IMR-90 (cell line): ENCODE measurements at places on chromosomes 5 and 9. TPM values are rescaled to one million over a fixed set of nuclear protein-coding genes. Genes with fewer than 3 reads are reported as not detected.
A peak's percentile ranks its signal among the peaks of the same experiment; 100 is the strongest.

DNA sequence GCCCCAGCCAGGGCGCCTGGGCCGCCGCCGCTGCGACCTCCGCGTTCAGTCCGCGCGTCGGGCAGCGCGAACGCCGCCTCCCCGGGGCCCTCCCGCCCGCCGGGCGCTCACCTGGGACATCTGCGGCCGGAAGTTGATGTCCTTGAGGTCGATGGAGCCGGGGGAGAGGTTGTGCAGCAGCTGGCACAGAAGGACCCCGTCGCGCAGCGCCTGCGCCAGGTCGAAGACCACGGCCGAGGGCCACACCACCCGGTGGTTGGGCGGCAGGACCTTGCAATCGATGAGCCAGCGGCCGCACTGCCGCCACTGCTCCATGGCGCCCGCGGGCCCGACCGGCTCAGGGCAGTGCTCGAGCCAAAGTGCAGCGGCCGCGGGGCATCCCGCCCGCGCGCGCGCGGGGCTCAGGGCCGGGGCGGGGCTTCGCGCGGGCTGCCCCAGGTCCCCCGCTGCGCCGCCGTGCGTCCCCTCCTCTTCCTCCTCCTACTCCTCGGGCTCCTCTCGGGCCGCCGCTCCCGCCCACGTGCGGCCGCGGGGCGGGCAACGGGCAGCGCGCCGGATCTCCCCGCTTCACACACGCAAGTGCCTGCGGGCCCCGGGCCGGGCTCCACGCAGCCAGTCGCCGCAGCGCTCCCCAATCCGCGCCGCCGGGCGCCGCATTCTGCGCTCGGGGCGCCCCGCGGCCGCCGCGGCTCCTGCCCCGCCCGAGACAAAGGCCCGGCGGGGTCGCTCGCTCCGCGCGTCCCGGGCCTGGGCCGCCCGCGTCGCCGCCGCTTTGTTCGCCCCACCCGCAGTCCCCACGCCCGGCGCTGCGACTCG lies at the start of gene VAV2:
VAV2 (minus strand) TSS at position 361 of the 816 bp plus-strand sequence; CDS start at position 315, 46 bp downstream.
- DNase-seq: peak; percentile 45

GZMA gene
- not detected in 2 replicates for total RNA-seq

DNA sequence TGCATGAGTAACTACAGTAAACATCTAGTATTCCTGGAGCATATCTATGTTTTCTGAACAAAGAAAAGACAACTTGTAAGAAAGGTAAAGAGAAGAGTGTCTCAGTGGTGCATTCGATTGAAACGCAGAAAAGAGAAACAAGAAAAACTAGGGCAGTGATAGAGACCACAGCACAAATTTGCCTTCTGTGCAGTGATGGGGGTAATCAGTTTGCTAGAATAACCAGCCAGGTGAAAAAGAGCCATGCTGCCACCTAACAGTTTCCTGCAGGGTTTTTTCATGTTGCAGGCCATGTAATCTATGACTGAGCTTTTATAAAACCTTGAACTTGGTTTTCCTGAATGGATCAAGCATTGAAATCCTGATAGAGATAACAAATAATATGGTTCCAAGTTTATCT lies 198.4 kb upstream of the MEF2C start:
- no peak for DNase-seq

STPG3 gene
- not detected in 2 replicates for total RNA-seq

LRRC70 gene
- total RNA-seq: 0.36 and 0.83 TPM in 2 replicates

DNA sequence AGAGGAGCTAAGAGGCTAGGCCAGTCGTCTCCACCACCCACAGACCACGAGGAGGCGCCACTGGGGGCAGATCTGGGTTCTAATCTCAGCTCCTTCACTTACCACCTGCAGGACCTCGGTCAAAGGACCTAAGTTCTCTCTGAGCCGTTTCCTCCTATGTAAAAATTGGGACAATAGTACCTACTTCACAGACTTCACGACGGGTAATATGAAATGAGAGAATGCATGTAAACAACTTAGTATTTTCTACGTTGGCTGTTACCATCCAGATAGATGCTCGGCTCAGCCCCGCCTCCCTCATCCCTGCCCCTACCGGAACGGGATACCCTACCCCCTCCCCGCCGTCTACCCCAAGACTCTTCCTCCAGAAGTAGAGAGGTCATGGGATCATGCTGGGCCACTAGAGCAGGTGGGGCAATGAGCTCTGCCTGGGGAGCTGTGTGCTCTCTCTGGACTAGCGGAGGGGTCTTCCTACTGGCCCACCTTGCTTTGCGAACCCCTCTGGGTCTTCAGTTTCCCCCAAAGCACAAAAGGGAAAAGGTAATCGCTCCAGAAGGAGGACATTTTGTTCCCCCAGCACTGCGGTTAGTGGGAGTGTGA lies 541 bp downstream of the GNPDA1 start:
- DNase-seq: no peak

DNA sequence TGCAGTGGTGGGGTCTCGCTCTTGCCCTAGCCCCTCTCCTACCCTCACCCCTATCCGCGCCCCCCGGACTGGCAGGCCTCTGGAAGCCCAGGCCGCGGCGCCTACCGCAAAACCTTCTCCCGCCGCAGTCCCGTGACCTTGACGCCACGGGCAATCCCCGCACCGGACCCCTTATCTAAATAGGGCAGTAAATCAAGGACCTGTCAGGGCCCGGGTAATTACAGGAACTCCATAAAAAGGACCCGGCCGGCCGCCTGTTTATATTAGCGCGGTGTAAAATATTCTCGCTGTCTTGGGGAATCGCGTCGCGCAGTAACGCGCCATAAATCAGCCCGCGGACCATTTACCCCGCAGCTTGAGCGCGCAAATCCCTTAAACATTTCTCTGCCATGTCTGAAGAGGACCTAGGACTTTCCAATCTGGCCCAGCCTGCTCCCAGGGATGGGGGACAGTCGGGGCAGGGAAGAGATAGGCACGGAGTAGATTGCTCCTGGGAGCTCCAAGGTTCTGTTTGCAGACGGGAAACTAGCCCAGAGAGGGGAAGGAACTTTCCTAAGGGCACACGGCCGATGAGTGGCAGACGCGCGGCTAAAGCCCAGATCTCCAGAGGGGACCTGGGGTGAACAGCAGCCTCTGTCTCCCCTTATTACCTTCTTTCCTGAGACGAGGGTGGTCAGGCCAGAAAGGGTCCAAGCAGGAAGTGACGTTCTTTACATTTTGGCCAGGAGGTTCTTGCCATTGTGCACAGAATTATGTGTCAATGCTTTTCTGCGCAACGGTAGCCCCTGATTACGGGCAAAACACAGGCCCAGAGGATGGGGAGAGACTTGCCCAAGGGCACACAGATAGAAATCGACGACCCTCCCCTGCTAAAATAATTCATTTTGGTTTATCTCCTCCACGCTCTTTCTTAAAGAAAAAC lies 4.8 kb upstream of the HAND1 start:
- no peak for DNase-seq

GRCh38 chr9:90340421-90340820 lies 302.2 kb downstream of the DIRAS2 start:
- DNase-seq: peak; percentile 46

DNA sequence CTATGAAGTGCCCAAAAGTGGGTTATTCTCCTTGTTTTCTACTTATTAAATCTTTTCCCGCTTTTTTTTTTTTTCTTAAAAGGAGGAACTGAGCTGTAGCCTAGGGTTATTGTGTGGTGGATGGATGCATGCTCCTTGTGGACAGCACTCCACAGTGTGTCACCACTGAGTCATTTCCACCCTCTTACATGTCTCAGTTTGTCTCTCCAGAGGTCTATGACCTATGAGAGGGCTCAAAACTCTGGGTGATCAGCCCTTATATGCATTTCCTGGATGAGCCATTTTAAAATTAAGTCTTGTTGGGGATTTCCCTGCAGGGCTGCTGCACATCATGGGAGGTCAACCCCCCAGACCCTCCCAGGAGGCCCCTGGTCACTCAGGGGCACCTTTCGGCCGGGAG lies 102.2 kb upstream of the MOCS2 start:
- peak; percentile 85 for DNase-seq

FBP2 gene
- not detected in 2 replicates for total RNA-seq

SLC6A18 gene
- total RNA-seq: not detected in 2 replicates

DNA sequence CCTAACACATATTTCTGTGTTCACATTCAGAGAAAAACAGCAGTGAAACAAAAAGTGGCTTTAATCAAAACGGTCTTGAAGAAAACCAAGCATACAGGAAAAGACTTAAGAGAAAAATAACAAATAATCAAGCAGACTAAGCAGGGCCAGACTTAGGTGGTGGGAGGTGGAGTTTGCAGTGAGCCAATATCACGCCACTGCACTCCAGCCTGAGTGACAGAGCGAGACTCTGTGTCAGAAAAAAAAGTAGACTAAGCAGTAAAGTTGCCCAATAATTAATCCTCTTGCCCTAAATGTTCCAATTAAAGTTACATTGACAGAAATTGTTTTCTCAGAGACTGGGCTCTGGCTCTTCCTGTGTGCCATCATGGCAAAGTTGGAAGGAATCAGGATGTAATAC lies 26.6 kb upstream of the GLDC start:
- no peak for DNase-seq

- peak; percentile 94 for DNase-seq
Measured at GRCh38 chr5:149420545-149421371, 41.7 kb upstream of the IL17B start.

DNA sequence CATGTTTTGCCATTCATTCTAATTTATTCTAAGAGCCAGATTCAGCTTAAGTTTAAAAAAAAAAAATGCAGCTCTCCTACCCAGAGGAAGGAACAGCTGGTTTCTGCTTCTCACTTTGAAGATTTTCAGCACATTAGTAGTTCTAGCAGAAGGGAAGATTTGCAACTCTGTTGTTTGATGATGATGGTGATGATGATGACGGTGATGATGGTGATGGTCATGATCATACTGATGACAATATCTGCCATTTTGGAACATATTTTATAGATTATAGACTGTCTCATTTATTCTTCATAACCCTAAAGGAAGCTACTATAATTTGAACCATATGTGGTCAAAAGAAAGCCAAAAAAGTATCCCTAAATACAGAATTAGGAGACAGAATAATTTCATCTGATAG lies 7.9 kb upstream of the MED10 start:
- DNase-seq: no peak

DNA sequence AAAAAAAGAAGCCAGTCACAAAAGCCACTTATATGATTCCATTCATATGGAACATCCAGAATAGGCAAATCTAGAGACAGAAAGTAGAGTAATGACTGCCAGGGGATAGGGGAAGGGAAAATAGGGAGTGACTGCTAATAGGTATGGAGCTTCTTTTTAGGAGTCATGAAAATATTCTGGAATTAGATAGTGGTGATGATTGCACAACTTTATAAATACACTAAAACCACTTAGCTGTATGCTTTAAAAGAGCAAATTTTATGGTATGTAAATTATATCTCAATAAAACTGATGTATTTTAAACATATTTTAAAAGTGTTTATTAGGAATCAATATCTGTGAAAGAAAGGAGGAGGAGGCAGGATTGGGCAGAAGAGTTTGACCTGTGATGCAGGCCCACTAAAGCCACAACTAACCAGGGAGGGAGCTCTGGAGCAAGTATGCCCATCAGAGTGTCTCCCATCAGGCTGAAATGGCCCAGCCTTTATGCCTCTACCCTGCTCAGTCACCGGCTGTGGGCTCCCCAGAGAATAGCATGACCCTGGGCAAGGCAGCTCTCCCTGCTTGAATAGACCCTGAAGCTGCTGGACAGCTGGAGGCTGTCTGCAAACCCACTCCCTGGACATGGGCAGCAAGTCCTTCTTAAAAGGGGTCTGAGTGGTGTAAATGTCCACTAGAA lies 96.0 kb upstream of the SLC44A1 start:
- no peak for DNase-seq

DNA sequence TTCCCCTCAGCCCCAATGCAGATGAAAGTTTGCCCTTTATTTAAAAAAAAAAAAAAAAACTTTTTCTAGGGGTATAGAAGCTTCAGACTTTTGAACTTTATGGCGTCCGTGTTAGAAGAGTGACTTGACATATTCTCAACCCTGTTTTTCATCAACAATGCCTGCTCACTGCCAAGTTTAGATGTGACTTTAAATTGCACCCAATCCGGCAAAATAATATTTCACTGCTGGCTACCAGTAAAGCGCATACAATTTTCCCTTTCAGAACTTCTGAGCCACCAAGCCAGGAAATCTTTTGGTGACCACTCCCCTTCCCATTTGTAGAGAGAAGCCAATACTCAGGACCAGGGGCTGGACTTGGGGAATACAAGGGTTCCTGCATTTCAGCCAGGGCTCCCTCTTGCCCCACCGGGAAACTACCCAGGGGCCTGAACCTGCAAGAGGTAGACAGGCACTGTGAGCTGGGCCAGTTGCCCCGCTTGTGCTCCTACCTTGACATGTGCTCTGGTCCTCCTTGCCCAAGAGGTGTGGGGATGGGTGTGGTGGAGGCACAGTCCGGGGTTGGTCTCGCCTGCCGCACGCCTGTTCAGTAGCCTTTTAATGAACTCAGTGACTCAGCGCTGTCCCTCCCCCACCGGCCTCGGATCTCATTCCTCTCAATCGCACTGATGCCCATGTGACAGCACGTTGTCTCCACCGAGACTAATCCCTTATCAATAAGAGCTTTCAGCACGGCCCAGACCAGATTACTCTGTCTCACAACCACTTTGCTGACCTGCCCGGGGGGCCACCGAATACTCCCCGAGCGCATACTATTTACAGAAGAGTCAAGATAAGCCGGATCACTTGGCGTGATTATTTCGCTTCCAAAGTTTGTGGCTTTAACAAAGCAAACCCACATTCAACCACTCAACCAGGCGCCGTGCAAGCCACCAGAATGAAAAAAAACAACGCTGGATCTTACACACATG lies 226.4 kb downstream of the DCP2 start:
- DNase-seq: peak; percentile 63

PDGFRB gene
- 81.9 and 108 TPM in 2 replicates for total RNA-seq

PPP3R2 gene
- not detected in 2 replicates for total RNA-seq
